AG08395 (cell line): ENCODE measurements at places on chromosomes 12 and 14.

DNA sequence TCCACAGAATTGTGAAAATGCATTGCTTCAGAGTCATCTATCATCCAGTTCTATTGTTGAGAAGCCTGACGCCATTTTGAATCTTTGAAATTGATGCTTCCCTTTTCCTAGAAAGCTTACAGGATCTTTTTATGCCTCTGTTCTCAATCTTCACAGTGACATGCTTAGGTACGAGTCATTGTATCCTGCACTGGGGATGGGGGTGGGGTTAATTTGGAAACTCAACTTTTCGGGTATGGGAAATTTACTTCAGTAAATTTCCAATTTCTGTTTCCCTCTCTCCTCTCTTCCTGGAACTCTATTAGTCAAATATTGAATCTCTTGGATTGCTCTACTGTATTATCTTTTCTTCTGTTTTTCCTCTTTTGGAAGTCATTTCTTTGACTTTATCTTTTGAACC is 24.5 kb downstream of the RNASE10 start:
- DNase-seq = no peak

- no peak for DNase-seq
Observed at GRCh38 chr14:66992776-66993175, 196.5 kb upstream of the GARIN2 start.

DNA sequence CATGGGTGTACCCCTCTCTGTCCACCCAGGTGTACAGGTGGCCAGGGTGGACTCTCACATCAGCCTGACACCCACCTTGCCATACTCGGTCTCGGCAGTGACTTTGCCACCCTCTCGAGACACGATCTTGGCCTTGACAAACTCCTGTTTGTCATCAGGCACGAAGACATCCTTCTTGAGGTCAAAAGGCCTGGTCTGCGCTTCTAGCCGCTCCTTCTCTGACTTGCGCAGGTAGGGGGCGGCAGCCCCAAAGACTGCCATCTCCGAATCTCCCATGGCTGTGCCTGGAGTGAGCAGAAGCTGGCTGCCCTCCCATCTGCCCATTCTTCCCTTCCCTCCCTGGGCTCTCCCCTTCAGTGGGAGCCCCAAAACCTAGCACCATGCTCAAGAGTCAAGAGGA is 2.0 kb downstream of the MYH7 start:
- DNase-seq = no peak

- DNase-seq = no peak
Observed at GRCh38 chr14:22985894-22986507, 3.6 kb upstream of the AJUBA start.

GRCh38 chr14:32014057-32014456 is 63.0 kb upstream of the ARHGAP5 start:
- DNase-seq = no peak

DNA sequence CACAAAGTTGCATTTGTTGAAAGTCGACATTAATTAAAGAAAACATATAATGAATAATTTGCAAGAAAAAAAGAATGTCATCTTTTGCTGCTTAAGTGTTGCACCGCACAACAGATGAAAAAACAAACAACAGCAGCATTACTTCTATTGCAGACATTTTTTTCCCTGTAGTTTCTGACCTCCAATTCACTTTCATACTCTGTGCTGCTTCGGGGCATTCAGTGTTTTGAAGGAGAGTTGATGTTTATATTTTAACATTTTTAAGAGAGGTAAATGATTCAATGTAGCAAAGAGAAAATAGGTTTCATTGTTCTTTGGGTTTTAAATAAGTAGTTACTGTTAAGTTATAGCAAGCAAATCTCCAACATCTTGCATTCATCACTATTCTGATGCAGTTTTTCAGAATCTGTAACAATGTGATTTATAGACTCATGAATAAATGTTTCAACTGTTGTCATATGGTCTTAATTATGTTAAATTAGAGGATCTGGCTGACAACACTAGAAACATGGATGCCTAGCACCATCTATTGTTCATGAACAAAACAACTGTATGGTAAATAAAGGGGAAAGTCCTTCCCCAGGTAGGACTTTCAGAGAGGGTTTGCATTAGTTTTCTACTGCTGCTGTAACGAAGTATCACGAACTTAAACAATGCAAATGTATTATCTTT is 168.1 kb downstream of the BCAT1 start:
- DNase-seq = peak; percentile 18

DNA sequence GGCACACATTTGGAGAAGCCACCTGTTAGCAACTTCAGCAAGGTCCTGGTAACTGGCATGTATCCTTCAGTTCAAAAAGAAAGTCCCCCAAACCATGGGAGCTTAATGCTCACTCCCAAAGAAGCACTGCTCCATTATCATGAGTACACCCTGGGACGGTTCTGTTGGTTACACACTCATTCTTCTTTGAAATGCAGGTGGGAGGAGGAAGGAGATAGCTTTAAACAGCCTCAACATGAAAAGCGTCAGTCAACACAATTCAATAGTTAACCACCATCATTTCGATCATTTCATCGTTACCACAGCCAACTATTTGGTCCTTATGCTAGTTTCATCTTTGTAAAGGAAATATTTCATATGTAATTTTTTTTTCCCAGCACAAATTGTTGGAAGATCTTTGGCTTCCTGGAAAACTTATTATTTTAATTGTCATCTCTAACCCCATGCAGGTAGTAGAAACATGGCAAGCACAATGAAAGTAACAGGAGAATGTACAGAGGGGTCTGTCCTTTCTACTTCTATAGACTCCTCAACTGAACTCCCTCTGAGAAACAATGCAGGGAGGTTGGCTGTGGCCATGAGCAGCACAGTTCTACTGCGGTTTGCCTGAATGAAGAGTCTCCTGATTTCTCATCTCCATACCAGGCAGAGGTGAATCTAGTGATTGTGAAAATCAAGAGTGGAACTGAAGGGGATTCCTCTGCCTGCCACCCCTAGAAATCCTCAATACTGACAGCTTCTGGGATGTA is 196.4 kb upstream of the FOXN3 start:
- no peak for DNase-seq

DNA sequence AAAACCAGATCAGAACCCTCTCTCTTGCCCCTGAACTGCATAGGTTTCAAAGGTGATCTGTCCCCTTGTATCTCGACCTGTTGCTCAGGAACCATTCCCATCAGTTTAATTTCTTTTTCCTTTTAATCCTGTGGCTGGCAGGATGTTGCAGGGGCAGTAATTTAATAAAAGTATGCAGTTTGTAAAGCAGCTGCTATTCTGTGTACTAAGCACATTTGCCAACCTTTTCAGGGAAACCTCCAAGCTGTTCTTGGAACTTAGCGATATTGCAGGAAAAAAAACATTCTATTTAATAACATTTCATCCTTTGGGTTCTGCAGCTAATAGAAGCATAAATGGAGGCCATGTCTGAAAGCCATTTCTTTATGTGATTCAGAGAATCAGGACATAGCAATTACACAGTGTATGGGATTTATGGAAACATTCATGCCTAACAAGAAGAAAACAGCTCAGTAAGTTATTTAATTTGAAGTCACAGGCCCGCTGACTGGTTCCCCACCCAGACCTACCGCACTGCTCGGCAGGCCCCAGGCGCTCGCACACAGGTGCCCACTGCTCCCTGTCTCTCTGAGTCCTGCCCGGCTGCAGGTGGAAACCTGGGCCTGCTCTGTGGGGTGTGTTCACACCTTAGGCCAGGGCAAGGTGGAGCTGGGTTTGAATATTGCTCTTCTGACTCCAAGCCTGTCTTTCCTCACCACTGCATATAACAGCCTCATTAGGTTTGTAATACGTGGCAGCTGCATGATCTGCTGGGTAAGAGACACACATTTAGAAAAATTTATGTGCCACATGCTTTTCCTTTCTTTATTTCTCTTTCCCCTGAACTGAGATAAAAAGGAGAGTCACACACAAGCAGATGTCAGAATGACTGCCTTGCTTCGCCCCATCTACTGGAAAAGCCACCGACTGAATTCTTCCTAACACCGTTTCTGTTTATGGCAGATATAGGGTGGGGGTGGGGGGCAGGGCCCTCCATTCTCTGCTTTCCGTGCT is 119.7 kb downstream of the SLC25A47 start:
- no peak for DNase-seq

GRCh38 chr14:104107101-104107581 is 21.6 kb downstream of the ASPG start:
- DNase-seq = no peak

- no peak for DNase-seq
Observed at GRCh38 chr14:99317231-99318090, 45.5 kb upstream of the BCL11B start.

DNA sequence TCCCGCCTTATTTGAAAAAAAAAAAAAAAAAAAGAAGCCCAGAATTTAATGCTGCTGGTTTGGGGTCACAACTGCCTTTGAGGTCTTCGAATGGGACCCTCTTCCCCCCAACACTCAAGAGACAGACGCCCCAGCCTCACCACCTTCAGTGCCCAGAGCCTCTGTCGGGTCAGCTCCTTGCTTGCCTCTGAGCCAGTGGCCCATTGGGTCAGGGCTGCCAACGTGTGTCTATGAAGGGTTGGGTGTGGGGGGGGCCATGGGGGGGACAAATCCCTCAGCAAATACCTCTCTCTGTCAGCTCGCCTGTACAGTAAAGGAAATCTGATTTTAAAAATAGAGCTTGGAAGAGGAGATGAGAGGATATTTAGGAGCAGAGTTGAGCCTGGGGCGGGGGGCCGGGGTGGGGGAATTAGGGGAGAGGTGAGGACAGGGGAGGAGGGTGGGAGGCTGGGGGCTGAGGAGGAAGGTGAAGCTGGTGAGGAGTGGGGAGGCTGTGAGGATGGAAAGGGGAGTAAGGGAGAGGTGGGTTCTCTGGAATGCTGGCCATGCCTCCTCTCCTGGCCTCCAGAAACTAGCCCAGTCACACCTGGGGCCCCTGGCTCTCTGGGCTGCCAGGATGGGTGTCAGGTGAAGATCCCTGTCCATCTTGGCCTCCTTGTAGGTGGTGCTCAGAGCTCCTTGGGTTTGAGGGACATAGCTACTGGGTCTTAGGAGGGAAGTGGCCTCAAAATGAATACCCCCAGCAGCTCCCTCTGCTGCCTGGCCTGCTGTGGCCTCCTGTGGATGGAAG is 13.3 kb downstream of the RTL1 start:
- no peak for DNase-seq

- DNase-seq = no peak
Observed at GRCh38 chr14:75216427-75217006, 40.1 kb upstream of the TMED10 start.

DNA sequence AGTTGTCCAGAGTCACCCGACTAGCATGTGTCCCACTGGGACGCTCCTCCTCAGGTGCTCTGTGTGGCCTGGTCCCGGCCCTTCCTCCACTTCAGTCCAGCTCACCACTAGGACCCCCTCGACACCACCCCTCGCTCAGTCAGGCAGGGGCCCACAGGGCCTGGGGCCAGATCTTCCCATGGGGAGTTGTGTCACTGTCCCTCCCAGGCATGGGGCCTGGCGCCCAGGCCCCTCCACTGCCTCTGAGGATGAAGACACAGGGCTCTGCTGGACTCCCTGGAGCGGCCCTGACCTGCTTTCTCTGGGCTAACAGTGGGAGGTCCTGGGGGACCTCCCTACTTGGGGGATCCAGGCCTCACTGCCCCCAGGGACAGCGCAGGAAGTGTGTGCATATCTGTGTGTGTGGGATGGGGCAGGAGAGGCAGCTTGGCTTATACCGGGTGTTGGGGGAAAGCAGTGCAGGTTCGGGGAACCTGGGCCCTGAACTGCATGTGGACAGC is 43.8 kb downstream of the KRT80 start:
- no peak for DNase-seq

GRCh38 chr12:66947119-66947518 is 268.2 kb upstream of the GRIP1 start:
- no peak for DNase-seq

DNA sequence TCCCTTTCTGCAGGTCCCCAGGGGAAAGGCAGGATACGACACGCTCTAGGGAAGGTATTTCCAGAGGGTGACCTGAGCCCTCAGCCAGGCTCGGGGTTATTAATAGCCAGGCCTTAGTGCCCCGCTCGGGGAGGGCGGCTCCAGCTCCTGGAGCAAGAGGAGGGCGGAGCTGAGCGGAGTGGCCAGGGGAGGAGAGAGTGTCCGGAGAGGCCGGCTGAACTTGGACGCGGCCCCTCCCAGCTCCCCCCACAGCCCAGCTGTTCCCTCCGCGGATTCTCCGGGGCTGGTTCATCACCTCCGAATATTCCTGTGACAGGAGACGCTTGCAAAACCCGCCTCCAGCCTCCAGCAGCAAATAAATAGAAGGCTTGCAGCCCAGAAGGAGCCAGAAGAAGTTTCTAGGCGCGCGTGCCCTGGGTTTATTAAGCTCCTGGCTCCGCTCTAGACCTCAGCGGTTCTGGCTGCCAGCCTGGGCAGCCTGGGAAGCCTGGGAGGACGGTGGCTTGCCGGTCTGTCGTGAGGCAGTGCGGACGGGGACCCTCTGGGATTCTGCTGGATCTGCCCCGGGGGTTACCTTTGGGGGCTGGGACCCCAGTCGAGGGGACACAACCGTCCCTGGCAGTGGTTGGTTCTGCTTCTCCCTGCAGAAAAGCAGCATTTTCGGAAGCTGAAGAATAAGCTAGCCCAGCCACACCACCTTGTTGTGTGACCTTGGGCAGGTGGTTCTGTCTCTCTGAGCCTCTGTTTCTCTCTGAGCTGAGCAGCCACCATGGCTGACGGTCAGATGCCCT is at the start of gene HSPB8:
TSS of gene HSPB8 (plus strand) at position 388 of the 791 bp plus-strand sequence. CDS start at position 770, 382 bp downstream.
- DNase-seq = peak; percentile 94

- DNase-seq = no peak
Observed at GRCh38 chr12:34126239-34126641, 103.9 kb downstream of the ALG10 start.

DNA sequence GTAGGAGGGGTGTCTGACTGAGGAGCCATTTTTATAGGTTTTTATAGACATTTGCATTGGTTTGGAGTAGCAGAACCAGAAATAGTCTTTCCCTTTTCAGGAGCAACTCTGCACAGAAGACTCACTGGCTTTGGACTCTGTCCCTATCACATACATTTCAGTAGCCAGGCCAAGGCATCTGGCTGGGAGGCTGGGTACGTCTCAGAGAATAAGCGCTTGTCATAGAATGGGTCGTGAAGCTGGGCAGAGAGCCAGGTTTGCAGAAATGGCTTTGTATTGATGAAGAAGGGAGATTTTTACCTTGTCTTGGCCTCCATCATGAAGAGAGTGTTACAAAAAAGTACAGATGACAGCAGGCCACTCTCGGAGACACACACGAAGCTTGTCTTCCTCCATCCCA is 98.6 kb downstream of the CACNA1C start:
- DNase-seq = no peak

DNA sequence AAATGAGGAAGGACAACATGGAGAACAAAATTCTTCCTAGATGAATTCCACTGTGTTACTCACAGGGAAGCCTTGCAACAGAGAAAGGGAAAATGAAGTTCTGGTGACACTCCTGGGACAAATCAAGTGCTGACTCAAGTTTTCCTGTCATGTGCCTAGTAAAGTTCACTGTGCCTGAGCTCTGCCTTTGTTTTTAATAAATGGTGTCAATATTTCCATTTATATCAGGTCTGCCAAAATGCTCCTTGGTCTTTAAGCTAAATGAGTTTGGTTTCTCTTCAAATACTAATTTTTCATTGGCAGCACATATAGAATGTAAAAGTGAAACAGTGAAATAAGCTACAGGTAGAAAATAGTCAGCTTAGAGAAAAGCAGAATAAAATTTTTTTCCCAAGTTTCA is 33.0 kb downstream of the HIGD1C start:
- peak; percentile 82 for DNase-seq

- DNase-seq = no peak
Observed at GRCh38 chr12:103369929-103370328, 125.8 kb downstream of the C12orf42 start.

GRCh38 chr12:6903722-6904121 is 900 bp upstream of the LRRC23 start:
- no peak for DNase-seq

GRCh38 chr12:34205401-34205800 is 183.1 kb downstream of the ALG10 start:
- no peak for DNase-seq

GRCh38 chr14:85400678-85401077 is 129.3 kb upstream of the FLRT2 start:
- no peak for DNase-seq
